Activated T-cell treated with anti-CD3 and anti-CD28 coated beads for 1 hour (primary cell): ENCODE measurements at places on chromosomes 7 and 10.

DNA sequence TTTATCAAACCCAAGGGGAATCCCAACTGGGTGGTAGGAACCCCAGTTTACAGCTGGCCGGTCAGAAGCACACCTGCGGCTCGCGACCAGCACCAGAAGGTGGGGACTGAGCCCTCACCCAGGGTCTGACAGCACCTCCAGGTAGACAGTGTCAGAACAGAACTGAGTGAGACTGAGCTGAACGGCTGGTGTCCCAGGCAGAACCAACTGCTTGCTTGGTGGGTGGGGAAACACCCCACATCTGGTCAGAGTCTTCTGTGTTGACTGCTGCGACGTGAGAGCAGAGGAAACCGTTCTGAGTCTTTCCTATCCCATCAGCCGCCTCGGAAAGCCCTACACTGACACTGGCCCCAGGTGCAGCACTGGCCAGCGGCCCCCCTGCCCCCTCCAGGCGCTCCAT, 160.7 kb downstream of the MAD1L1 start:
- DNase-seq, result no peak

DNA sequence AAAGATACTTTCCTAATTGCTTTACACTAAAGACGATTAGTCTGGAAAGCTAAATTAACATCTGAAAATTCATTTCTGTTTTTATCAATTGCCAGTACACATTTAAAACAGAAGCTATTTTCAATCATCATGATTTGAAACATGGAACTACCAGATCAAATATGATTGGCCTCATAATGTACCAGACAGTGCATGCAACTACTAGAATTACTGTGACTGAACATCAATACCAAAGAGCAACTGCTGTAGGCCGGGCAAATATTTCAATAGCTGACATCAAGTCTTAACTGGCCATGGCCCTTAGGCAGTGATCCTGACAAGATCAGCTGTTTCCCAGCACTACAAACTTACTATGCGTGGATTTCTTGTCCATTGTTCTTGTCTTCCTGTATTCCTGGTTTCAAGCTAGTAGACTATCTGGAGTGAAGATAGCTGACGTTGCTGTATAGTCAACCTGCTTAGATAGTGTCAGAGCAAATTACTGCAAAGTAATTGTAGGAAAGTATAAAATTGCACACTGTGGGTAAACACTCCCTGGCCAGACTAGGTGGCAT, 21.7 kb upstream of the WNT16 start:
- no peak for DNase-seq

DNA sequence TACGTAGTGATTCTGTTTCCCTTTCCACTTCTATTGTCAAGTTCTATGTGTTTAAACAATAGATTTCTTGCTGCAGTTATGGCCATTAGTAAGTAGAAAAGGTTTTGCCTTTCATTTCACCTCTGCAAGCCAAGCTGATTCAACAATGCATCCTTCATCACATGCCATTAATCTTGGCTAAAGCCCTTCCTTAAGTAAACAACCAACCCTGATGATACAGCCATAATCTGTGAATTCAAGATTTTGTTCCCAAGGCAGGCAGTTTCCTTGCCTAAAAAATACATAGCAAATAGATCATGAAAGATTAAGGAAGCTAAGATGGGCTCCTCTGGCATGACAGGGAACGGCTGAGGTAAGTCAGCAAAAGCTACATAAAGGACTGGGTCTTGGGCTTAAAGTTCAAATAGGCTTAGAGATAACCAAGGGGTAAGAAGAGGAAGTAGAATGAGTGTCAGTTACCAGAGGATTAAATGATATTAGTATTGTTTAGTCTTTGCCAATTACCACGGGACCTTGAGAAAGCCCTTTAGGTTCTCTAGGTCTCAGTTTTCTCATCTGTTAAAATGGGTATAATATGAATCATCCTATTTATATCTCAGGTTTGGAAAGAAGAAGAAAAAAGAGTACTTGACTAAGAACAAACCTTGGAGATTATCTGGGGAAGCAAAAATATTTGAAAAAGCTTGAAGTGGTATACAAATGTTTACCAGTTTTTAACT, 35.9 kb upstream of the ANK3 start:
- DNase-seq, result no peak

DNA sequence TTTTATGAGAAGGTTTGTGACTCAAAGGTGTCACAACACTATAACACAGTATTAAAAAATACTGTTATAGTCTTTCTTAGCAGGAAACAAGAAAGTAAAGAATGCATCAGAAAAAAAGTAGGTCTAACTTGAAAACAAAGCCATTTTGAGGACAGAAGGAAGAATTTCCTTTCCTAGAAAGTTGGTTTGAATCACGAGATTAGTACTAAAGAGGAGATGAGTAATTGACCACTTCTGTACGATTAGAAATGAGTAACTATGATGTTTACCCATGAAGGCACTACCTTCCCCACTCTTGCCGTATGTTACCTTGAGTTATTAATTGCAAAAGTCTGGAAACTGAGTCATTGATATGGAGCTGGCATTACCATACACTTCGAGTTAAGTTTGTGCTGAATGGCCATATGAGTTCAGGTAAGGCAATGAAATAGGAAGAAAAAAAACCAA, 65.2 kb downstream of the FAM185A start:
- DNase-seq, result no peak

GRCh38 chr7:32275216-32276009, 205.2 kb upstream of the PDE1C start:
- DNase-seq, result no peak

- no peak for DNase-seq
Observed at GRCh38 chr10:35699848-35700486, 57.9 kb upstream of the FZD8 start.

DNA sequence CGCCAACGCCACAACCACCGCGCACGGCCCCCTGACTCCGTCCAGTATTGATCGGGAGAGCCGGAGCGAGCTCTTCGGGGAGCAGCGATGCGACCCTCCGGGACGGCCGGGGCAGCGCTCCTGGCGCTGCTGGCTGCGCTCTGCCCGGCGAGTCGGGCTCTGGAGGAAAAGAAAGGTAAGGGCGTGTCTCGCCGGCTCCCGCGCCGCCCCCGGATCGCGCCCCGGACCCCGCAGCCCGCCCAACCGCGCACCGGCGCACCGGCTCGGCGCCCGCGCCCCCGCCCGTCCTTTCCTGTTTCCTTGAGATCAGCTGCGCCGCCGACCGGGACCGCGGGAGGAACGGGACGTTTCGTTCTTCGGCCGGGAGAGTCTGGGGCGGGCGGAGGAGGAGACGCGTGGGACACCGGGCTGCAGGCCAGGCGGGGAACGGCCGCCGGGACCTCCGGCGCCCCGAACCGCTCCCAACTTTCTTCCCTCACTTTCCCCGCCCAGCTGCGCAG, 424 bp downstream of the EGFR start:
- DNase-seq, result no peak

DNA sequence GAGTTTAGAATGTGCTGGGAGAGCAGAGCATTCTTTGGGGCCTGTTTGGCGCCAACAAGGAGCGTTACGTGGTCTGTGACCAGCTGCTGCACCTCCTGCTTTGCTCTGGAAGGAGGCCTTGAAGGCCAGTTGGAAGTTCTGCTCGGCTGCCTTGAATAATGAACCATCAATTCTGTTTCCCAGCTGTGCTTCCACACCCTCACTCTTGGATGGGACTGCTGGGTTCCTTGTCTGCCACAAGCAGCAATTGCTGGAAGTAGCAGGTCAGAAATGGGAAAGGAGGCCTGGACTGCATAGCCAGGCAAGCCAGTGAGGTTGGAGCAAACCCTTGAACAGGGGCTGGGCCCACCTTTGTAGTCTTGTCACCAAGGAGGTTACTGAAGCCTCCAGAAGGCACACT, 86.6 kb upstream of the INSYN2A start:
- no peak for DNase-seq

- no peak for DNase-seq
Observed at GRCh38 chr7:17036584-17036983, 154.8 kb upstream of the AGR3 start.

GRCh38 chr7:12094365-12094921, 116.7 kb upstream of the TMEM106B start:
- no peak for DNase-seq

DNA sequence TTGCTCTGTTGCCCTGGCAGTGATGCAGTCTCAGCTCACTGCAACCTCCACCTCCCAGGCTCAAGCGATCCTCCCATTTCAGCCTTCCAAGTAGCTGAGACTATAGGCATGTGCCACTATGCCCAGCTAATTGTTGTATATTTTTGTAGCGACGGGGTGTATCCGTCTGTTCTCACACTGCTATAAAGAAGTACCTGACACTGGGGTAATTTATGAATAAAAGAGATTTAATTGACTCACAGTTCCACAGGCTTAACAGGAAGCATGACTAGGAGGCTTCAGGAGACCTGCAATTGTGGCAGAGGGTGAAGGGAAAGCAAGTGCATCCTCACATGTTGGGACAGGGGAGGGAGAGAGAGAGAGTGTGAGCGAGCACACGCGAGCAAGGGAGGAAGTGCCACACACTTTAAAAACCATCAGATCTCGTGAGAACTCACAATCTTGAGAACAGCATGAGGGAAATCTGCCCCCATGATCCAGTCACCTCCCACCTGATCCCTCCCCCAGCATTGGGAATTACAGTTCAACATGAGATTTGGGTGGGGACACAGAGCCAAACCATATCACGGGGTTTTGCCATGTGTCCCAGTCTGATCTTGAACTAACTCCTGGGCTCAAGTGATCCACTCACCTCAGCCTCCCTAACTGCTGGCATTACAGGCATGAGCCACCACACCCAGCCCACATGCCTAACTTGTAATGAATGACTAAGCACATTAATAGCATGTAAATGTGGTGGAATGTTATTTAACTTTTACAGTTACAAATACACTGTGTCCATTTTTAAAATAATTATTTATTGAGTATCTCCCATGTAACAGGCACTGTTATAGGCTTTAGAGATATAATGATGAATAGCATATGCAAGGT, 65.5 kb downstream of the RALA start:
- no peak for DNase-seq
